Daoy (cell line): ENCODE measurements at places on chromosomes 13 and 19. TPM values are rescaled to one million over a fixed set of nuclear protein-coding genes. Genes with fewer than 3 reads are reported as not detected.

INSL3 gene
- total RNA-seq: not detected in 2 replicates

MUC16 gene
- total RNA-seq: not detected in 2 replicates

SOHLH2 gene
- total RNA-seq: 0.17 and 0.24 TPM in 2 replicates

MCEMP1 gene
- not detected in 2 replicates for total RNA-seq

ATP5F1D gene
- 41.4 and 82.8 TPM in 2 replicates for total RNA-seq

ZNF681 gene
- total RNA-seq: 1.9 and 2.2 TPM in 2 replicates

SH2D3A gene
- total RNA-seq: 1.3 and 1.8 TPM in 2 replicates

DHDH gene
- total RNA-seq: not detected in 2 replicates

MEIOSIN gene
- not detected in 2 replicates for total RNA-seq

ZNF284 gene
- 1.7 and 2.3 TPM in 2 replicates for total RNA-seq

GPR4 gene
- total RNA-seq: not detected in 2 replicates

FLT3 gene
- total RNA-seq: 1.0 and 1.8 TPM in 2 replicates

CCDC169 gene
- 1.3 and 5.6 TPM in 2 replicates for total RNA-seq

PSG4 gene
- total RNA-seq: 0.27 and 0.69 TPM in 2 replicates
